ENCODE measurements at places on chromosomes 3 and 15.
A peak's percentile ranks its signal among the peaks of the same experiment; 100 is the strongest.

- no peak for DNase-seq
These were observed 52.0 kb downstream of the SMAD3 start for GRCh38 chr15:67117370-67117769.

- peak; percentile 4 for DNase-seq
These were observed 29.0 kb upstream of the TIMP4 start for GRCh38 chr3:12187448-12188327.

- no peak for DNase-seq
These were observed 5.1 kb downstream of the FSIP1 start for GRCh38 chr15:39777496-39777895.

DNA sequence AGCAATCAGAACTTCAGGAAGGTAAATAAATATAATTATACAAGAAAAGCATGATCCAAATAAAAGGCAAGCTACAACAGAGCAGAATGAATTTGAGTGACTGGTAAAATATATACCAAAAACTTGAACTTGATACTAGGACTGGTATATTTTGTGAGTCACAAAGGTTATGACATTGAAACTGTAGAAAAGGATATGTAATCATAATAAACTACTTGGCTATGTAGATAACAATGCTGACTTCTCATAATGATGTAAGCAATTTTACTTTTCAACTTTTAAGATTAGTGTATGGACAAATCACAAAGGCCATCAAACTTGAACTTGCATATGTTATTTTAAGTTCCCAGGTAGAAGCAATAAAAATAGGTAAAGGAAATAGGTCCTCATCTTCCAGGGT is 384.5 kb upstream of the NECTIN3 start:
- DNase-seq = no peak

DNA sequence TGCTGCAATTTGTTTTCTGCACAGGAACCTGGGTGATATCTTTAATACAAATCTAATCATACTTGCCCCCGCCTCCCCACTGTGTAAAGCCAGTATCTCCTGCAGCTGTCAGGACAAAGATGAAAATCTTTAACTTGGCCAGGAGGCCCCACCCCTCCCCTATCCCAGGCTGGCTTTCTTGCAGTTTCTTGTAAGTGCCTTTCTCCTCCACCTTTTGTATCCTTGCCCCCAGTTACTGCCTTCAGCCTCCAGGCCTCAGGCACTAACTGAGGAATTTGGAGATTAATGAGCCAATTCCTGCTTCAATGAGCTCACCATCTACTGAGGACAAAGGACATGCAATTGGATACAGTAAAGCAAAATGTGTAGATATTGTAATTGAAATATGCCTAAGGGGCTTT is 6.5 kb downstream of the GCSAM start:
- DNase-seq = no peak

DNA sequence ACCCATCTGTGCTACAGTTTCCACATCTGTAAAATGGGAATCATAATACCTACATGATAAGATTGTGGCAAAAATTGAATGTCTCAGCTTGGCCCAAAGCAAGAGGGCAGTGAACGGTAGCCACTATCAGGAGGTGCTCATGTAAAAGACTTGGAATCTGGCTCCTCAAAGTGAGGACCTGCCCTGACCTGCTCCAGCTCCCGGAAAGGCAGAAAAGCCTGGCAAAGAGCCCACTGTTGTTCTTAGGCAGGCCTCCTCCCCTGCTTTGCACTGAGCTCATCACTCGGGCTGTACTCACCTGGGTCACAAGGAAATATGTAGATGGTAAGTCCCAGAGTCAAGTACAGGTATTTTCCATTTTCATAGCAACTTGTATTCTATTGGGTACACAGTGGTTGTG is 250.7 kb upstream of the TBL1XR1 start:
- DNase-seq = no peak

GRCh38 chr15:65377976-65378366 is at the start of gene IGDCC3:
TSS of gene IGDCC3 (minus strand) at chr15:65378002. CDS start at chr15:65377788, 214 bp downstream.
- DNase-seq = no peak

DNA sequence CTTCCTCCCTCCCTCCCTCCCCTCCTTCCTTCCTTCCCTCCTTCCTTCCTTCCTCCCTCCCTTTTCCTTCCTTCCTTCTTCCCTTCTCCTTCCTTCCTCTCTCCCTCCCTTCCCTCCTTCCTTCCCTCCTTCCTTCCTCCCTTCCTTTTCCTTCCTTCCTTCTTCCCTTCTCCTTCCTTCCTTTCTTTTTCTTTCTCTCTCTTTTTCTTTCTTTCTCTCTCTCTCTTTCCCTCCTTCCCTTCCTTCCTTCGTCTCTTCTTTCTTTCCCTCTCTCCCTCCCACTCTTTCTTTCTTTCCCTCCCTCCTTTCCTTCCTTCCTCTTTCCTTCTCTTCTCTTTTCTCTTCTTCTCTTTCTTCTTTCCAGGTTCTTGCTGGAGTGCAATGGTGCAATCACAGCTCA is 1.9 kb upstream of the ZNF662 start:
- DNase-seq = no peak

GRCh38 chr15:101494251-101494796 is 4.8 kb upstream of the PCSK6 start:
- DNase-seq = no peak

- no peak for DNase-seq
These were observed 29.6 kb downstream of the TSEN2 start for GRCh38 chr3:12513694-12514446.
